T47D (cell line): ENCODE measurements at places on chromosomes 5 and 9.

GRCh38 chr5:113375480-113376060 lies 59.2 kb downstream of the TSSK1B start:
- no peak for DNase-seq

GRCh38 chr5:142819292-142819691 lies 49.1 kb downstream of the ARHGAP26 start:
- DNase-seq: no peak

DNA sequence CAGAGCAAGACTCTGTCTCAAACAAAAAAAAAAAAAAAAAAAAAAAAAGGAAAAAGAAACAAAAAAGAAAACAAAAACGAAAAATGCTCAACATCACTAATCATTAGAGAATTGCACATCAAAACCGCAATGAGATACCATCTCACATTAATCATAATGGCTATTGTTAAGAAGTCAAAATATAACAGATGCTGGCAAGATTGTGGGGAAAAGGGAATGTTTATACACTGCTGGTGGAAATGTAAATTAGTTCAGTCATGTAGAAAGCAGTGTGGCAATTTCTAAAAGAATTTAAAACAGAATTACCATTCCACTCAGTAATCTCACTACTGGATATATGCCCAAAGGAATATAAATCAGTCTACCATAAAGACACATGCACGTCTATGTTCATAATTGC lies 50.4 kb upstream of the PRR16 start:
- no peak for DNase-seq

DNA sequence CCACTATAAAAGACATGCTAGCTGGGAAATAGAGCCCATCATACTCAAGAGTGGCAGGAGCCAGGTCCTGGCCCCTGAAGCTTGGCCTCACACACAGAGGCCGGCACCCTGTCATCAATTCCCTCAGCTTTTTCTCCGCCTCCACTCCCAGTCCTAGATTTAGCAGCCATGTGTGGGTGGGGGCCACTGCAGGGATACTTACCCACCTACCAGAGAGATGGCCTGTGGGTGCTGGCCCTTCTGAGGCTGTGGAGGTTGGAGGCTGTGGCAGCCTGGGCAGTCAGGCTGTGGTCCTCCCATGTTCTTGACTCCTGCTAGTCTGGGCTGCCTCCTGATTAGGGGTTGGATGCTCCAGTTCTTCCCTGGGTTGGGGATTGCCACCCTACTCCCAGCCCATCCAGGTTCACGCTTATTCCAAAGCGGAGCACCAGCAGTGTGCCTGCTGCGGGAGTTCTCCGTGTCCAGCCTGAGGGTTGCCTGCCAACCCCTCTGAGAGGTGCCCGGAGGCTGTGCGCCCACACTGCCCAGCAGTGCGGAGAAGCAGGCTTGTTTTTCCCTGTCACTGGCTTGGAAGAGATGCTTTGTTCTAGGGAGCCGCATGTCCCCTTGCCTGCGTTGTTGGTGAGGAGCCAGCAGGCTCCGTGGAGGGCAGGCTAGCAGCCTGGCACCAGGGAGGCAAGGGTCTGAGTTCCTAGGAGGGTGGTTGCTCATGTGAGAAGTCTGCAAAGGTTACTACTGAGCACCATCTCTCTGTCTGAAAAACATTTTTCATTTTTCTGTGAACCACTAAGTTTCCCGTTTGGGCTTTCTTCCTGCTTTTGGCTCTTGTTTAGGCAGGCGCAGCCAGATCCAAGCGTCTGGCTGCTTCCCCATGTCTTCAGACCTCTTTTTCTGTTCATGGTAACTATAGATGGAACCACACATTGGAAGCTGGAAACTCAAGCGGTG lies 7.5 kb downstream of the SLC22A5 start:
- no peak for DNase-seq

DNA sequence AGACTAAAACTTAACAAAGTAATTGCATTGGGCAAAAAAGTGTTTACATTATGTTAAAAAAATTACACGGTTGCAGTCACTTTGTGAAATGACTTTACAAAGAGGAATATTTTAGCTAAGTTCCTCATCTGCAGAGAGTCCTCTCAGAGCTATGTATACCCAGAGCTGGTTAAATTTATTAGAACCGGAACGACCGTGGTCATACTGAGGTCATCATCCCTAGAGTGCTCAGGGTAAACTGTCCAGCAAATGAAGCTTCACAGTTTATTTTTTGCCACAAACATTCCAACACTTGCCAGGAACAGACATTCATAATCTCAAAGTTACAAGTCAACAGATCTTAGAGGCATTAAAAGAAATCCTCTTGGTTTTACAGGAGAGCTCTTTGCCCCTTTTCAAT lies 897 bp downstream of the ROPN1L start:
- DNase-seq: no peak

- no peak for DNase-seq
These were observed 88.5 kb upstream of the NR5A1 start for GRCh38 chr9:124595743-124596142.

- DNase-seq: no peak
These were observed 16.7 kb upstream of the ZNF131 start for GRCh38 chr5:43104057-43104456.

DNA sequence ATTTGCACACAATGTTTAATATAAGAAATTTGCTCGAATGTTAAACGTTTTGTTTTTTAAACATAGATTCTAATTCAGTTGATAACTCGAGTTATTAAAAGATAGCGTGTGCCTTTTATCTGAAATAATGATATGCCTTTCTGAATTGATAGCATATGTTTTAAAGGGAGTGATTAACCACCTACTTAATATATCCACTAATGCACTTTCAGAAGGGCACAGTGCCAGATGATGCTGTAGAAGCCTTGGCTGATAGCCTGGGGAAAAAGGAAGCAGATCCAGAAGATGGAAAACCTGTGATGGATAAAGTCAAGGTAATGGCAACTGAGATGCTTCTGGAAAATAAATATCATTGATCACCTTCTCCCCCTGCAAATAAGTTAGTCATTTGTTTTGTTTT lies 53.9 kb downstream of the ERAP1 start:
- no peak for DNase-seq

DNA sequence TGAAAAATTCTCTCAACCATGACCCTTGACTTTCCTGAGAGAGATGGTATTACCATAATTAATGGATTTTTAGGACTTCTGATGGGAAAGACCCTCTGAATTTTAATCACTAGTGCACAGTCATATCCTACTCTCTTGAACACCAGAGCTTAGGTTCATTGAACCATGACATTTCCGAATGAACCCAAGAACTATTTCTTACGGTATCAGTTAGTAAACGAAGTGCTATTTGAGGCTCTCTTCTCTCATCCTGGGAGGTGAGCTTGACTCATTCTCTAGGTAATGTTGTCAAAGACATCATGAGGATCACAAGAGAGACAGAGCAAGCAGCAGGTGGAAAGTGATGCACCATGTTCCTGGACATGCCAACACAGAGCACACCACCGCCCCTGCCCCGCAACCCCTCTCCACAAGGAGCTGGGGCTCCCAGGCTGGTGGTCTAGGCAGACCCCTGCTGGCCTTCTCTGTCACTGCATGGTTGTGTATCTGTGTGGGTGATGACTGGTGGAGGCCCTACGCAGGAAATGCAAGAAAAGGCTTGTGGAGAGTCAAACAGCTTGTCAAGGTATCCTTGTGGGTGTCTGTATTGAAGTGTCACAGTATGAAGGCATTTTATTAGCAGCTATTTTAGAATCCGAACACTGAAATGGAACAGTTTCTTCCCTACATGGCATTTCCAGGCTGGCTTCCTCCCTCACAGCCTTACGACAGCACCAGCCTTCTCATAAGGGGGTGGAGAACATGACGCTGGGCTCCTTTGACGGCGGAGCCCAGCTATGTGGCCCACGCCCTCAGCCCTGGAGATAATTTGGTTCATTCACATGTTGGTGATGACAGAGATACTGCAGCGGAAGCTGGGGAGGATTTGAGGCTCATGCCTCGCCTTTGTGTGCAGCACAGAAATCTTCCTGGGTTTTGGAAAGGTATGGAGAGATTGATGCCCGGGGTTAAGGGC lies 297.6 kb downstream of the NTRK2 start:
- DNase-seq: no peak

- DNase-seq: no peak
These were observed 13.5 kb upstream of the PDZD2 start for GRCh38 chr5:31625394-31625793.

- no peak for DNase-seq
These were observed 233.2 kb downstream of the ROR2 start for GRCh38 chr9:91716815-91717214.

- no peak for DNase-seq
These were observed 216.4 kb downstream of the EPB41L4A start for GRCh38 chr5:112202694-112203093.

- DNase-seq: no peak
These were observed 122.4 kb upstream of the NMUR2 start for GRCh38 chr5:152527358-152528052.

DNA sequence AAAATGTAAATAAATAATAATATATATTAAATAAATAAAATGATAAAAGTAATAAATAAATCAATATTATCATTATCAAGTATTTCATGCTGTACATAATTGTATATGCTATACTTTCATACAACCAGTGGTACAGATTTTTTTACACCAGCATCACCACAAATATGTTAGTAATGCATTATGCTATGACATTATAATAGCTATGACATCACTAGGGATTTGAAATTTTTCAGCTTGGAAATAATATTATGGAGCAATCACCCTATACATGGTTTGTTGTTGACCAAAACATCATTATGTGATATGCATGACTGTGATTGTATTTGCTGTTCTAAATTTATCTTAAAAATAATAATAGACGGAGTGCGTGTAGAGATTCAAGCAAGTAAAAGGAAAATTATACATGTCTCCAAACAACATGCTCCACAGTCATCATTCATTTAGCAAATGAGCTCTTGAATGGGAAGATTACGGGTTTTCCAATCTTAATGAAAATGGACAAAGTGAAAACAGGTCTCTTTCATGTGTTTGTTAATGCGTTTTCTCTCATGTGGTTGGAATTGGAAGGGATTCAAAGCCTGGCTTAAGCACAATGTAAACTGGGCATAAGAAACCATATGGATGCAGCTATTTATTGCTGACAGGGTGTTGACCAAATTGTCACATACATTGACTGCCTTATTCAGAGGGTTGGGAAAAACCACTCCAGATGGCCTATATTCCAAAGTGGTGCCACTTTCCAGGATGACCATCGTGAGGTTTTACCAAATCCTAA lies 643.0 kb upstream of the RGMB start:
- DNase-seq: no peak

DNA sequence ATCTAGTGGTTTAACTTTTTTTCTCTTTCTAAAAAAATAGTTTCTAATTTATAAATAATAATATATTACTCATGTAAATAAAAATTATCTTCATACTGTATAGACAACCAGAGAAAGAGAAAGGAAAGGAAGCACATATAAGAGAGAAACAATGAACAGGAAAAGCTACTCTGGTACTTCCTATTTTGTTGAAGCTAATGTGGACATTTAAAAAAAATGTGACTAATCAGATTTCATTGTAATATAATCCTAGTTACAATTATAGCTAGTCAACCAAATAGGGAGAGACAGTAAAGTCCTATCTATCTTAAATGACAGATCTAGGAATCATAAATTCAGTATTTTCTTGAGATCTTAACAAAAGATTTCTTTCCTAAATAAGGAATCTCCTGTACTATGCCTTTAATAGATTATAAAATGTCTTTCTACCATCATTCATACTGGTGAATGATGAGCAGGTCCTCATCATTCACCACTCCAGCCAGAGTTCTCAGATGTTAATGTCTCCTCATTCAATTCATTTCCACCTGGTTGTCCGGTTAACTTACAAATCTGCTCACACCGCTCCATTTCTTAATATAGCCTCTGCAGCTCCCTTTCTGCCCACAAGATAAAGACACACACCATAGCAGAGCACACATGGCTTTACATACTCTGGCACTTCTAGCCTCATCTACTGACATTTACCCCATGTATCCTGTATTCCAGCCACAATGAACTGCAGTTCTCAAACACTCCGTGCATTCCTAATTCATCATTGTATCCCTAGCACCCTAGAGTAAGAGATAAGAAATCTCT lies 30.9 kb downstream of the ZFR start:
- DNase-seq: no peak

DNA sequence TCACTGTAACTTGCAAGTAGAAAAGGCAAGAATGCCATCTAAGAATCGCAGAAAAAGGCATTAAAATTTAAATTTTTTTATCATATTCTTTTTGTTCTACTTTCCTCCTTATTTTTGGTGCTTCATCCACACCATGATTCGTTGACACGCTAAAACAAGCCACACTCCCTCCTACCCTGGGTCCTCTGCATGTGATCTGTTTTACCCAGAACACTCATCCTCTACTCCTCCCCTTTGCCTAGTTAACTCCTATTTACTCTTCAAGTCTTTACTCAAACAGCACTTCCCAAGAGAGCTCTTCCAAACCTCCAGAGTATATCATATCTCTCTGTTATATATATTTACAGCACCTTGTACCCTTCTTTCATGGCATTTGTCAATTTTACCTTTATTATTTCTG lies 61.4 kb upstream of the SRP19 start:
- no peak for DNase-seq

DNA sequence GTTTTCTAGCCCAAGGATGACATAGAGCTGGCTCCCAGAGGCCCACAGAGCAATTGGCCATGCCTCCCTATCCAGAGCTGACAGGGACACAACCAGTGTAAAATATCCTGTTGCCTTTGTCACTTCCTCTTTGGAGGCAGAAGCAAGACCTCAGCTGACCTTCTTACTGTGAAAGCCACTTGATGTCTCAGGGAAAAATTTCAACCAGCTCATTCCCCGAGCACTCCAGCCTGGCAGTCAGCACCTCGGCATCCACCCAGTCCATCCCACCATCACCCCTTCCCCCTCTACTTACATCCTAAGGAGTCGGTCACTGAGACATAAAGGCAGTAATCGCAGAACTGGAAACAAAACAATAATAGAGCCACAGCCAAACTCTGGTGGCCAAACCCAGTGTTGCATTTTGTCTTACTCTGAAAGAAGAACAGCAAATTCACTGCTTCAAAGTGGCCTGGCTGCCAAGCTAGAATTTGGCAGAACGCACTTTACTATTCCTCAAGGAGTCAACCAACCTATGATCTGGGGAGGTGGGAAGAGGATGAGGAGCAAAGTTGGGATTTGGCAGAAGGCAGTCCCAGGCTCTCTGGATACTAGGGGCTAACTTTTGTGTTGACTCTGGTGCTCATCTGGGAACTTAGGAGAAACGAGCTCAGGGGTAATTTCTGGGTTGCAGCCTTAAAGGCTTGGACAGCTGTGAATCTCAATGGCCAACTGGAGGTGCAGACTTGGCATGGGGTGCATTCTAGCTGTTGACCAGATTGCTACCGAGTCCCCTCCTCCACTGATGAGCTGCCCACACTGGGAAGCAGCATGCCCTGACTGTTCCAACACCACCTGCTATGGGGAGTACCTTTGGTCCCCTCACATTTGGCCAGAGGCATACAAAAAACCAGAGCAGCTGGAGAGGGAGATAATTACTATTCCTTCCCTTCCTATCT lies 13.6 kb downstream of the NIPAL4 start:
- DNase-seq: no peak
